PC-3 (cell line): ENCODE measurements at places on chromosomes 12 and 14. TPM values are rescaled to one million over a fixed set of nuclear protein-coding genes. Genes with fewer than 3 reads are reported as not detected.

DNA sequence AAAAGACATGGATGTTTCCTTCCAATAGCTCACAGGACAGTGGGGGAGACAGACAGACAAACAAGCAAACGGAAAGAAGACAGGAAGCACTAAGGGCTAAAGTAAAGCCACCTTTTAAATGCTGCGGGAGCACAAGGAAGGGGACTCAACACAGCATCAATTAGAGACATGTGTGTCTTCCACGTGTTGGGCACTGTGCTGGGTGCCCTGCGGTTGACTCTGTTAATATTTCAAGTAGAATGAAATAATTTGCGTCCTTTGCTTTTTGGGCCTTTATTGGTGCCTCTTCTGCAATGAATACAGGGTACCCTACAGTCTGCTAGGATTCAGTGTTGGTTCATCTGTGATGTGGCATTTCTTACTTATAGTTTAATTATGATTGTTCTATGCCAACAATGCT lies 90.9 kb upstream of the CPM start:
- no peak for DNase-seq

DNA sequence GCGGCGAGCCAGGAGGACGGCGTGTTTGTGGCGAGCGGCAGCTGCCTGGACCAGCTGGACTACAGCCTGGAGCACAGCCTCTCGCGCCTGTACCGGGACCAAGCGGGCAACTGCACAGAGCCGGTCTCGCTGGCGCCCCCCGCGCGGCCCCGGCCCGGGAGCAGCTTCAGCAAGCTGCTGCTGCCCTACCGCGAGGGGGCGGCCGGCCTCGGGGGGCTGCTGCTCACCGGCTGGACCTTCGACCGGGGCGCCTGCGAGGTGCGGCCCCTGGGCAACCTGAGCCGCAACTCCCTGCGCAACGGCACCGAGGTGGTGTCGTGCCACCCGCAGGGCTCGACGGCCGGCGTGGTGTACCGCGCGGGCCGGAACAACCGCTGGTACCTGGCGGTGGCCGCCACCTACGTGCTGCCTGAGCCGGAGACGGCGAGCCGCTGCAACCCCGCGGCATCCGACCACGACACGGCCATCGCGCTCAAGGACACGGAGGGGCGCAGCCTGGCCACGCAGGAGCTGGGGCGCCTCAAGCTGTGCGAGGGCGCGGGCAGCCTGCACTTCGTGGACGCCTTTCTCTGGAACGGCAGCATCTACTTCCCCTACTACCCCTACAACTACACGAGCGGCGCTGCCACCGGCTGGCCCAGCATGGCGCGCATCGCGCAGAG lies 873 bp downstream of the PLXNC1 start:
- no peak for DNase-seq

CLEC2A gene
- not detected in 2 replicates for total RNA-seq

DNA sequence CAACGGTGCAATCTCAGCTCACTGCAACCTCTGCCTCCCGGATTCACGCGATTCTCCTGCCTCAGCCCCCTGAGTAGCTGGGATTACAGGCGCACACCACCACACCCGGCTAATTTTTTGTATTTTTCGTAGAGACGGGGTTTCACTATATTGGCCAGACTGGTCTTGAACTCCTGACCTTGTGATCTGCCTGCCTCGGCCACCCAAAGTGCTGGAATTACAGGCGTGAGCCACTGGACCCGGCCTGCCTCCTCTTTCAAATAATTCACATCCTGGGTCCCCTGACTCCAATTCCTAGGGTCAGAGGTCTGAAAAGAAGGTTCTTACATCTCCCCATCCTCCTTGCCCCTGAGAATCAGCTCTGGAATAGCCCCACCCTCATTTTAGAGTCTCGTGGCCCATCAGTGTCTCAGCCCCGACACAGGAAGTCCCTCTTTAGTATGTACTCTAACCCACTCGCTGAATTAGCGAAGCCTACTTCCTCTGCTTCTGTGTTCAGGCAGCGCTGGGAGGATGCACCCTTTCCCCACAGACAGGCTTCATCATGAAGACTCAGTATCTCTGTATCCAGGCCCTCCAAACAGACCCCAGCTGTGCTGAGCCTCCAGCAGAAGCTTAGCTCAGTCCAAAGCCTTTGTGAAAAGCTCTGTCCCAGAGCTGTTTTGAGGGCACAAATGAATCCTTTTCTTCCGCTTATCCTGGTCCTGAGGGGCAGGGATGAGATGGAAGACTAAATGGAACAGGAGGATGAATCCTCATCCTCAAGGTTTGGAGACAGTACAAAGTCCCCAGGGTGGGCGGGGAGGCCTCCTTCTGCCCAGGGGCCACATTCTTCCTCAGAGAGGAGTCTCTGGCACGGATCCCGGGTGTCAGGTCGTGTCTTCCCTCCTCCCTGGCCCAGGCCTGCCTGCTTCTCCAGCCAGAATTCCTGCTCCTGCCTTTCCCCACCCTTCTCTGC lies 3.5 kb downstream of the LPAR5 start:
- no peak for DNase-seq

DNA sequence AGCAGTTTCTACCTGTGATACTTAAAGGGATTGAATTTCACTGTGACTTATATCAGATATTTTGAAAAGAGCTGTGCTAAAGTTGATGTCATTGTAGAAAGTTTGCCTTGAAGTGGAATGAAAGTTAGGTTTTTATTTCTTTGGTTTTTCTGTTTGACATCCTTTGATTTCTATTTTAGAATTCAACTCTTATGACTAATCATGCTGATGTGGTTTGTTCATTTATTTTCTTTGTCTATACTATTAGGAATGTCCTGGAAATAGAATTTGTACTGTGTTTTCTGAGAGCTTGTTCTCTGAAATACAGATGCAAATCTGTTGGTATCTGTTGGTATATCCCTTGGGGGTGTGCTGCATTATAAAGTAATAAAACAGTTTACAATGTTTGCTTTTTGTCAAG lies 3.3 kb downstream of the CNOT2 start:
- peak; percentile 8 for DNase-seq

MGAT4C gene
- not detected in 2 replicates for total RNA-seq
